ENCODE measurements at places on chromosomes 16 and 17. TPM values are rescaled to one million over a fixed set of nuclear protein-coding genes. Genes with fewer than 3 reads are reported as not detected.

CHCT1 gene
- total RNA-seq = not detected

MEIOC gene
- not detected for total RNA-seq

CPSF4L gene
- not detected for total RNA-seq

NOTUM gene
- 6.1 TPM for total RNA-seq

HBM gene
- not detected for total RNA-seq

- no peak for DNase-seq
Measured at GRCh38 chr16:66293207-66293735, 73.2 kb upstream of the CDH5 start.

GRCh38 chr17:17682293-17682736, 1.1 kb downstream of the RAI1 start:
- DNase-seq = peak; percentile 87

DNA sequence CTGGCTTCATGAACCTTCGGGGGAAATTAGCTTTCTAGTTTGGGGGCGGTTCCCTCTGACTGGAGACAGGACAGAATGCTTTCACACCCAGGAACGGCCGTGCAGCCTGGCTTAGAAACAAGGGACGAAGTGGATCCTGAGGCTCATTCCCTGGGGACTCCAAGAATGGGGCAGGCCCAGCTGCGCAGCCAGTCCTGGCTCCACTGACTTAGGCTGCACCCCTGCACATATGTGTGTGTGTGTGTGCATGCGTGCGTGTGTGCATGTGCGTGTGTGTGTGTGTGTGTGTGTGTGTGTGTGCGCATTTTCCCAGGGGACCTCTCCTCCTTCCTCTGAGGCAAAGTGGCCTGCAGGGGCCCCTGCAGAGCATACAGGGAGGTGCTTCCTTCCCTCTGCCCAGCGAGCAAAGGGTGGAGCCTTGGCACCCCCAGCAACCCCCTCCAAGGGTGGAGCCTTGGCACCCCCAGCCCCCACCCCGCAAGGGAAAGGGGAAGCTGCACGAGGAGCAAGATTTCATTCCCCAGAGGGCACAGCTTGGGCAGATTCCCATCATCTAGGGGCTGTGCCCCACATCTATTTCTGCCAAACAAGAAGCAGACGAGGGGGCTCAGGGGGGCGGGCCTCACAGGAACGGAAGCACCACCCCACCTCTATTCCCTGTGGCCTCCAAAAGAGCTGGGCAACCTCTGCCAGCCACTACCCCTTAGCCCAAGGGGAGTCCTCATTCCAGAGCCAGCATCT, 97.6 kb upstream of the CBX4 start:
- no peak for DNase-seq

- no peak for DNase-seq
Measured at GRCh38 chr17:79740413-79740812, 9.7 kb downstream of the ENPP7 start.

GRCh38 chr16:27436921-27437650, 35.1 kb downstream of the IL21R start:
- DNase-seq = peak; percentile 8

- DNase-seq = no peak
Measured at GRCh38 chr16:4075534-4075933, 40.7 kb downstream of the ADCY9 start.

DNA sequence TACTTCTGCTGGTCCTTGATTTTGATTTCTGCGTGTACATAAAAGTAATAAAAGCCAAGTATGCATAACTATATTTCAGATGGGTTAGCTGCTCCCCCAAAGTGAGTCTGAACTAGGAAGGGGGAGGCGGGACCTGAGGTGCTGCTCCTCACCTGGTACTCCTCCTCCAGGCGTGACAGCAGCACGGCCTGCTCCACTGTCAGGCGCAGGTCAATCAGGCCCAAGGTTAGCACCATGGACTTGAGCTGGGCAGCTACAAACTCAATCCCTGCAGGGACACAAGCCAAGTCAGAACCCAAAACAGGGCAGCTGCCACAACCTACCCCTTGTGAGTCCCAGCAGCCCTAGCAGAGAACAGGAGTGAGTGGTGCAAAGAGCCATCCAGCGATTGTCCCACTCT, 18.0 kb downstream of the ATPAF2 start:
- no peak for DNase-seq

GRCh38 chr16:14193316-14193871, 122.3 kb downstream of the MRTFB start:
- DNase-seq = no peak

All from upper lobe of right lung (tissue), 1 donor.